Cardiac septum (tissue), 1 donor: ENCODE measurements at places on chromosomes 6 and 20. TPM values are rescaled to one million over a fixed set of nuclear protein-coding genes. Genes with fewer than 3 reads are reported as not detected.
A peak's percentile ranks its signal among the peaks of the same experiment; 100 is the strongest.

GRCh38 chr6:43900916-43901732, 131.1 kb downstream of the VEGFA start:
- no peak for DNase-seq

- DNase-seq: no peak
Observed at GRCh38 chr6:44725070-44725469, 337.6 kb downstream of the CDC5L start.

DNA sequence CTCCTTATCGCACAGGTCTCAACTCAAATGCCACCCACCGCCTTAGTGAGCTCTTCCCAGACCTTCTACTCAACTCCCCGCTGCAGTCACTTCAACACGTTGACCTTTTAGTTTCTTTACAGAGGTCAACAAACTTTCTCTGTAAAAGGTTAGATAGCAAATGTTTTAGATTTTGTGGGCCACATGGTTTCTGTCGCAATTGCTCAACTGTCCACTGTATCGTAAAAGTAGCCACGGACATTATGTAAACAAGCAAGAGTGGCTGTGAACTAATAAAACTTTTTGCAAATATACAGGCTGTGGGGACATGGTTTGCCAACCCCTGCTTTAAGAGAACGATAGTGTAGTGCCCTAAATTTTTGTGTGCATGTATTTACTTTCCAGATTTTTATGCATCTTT, 247.6 kb upstream of the TSHZ2 start:
- no peak for DNase-seq

- no peak for DNase-seq
Observed at GRCh38 chr20:34240693-34241615, at the start of gene ASIP. TSS of gene ASIP (plus strand) at chr20:34241423. CDS start at chr20:34260375, 18,952 bp downstream.

- peak; percentile 14 for DNase-seq
Observed at GRCh38 chr20:42138729-42139128, 520.6 kb upstream of the CHD6 start.

DNA sequence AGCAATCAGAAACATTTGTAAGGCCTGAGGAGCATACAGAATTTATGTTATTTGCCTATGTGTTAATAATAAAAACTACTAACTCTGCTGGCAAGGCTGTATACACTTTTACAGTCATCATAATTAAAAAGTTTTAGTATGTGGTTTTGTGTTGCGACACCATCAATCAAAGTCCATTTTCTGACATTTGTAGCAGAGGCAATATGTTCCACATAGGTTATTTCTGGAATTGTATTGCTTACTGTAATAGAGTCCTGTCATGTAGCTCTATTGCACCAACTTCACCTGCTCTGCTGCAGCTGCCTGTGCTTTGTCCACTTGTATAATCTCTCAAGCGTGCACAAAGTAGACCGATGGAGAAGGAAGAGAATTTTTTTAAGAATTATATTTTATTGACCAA, 501.8 kb downstream of the HACE1 start:
- DNase-seq: no peak

GRCh38 chr20:2301164-2301622, 5.4 kb downstream of the TGM3 start:
- peak; percentile 89 for DNase-seq

GRCh38 chr6:41846666-41847237, 48.4 kb downstream of the USP49 start:
- no peak for DNase-seq

DNA sequence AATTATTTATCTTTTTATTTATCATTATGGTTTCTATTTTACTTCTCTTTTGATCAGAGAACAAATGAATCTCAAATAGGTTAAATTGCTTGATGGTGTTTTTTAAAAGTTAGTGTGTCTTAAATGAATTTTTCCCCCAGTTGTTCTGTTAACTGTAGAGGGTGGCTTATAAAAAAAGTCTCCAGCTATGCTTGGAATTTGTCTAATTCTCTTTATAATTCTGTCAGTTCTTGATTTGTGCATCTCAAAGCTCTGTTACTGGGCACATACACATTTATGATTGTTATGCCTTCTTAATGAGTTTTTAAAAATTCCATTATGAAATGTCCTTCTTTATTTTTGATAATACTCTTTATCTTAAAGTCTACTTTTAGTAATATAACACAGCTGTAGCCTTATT, 58.0 kb downstream of the LIN28B start:
- no peak for DNase-seq

DNA sequence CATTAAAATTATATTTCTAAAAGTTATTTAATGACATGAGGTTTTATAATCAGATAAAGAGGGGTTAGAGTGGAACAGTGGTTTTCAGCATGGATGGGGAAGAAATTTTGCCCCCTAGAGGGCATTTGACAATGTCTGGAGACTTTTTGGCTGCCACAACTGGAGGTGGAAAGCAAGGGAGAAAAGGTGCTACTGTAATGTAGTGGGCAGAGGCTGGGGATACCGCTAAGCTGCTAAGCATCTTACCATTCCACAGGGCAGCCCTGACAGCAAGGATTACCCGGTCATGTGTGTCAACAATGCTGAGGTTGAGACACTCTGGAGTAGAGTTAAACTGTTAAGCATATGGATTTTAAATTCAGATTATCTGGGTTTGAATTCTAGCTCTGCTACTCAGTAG, 52.9 kb upstream of the FABP7 start:
- no peak for DNase-seq

The PLN gene
- total RNA-seq: 2,070 TPM
